ENCODE measurements at places on chromosomes 5 and 9.
A peak's percentile ranks its signal among the peaks of the same experiment; 100 is the strongest.

- DNase-seq = no peak
Observed at GRCh38 chr9:110801426-110801825, 132.8 kb downstream of the MUSK start.

GRCh38 chr9:88998911-88999310 is 7.6 kb downstream of the S1PR3 start:
- no peak for DNase-seq

DNA sequence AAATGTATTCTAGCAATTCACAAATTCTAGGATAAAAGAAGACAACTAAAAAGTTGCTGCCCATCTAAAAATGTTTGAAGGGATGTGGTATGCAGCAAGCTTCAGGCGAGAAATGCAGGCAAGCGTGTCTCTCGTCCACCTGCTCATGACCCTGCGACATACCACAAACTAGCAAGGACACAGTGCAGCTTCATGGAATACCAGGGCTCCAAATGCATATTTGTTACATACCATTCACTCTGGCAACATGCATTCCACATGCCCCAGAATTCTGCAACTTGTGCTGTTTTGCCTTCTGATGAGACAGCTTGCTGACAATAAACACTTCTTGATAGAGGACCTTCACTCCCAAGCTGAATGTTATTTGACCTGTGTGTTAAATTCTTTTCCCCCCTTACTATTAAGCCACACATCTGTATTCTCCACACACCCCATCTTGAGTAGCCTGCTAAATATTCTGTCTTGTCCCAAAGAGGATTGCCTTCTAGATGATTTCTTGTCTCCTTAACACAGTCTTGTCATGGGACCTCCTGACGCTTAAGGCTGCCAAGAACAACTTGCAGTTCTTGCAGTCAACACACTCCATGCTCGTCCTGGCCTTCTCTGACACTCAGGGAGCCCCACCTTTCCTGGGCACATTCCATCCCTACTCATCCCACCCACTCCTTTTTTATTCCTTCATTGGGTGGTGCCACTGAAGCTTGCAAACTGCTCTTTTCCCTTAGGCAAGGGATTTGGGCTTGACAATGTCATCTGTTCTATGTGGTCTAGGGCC is 340.5 kb downstream of the PIK3R1 start:
- no peak for DNase-seq

- no peak for DNase-seq
Observed at GRCh38 chr9:119810645-119811429, 441.6 kb upstream of the BRINP1 start.

DNA sequence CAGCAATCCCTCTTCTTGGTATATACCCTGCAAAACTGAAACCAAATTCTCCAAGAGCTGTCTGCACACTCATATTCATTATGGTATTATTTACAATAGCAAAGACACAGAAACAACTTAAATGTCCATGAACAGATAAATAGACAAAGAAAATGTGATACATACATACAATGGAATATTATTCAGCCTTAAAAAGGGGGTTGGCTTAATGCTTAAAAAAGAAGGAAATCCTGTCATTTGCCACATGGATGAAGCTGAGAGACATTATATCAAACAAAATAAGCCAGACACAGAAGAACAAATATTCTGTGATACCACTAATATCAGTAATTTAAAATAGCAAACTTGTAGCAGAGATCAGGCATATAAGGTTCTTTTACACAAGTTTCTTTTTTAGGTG is 46.5 kb upstream of the GAS1 start:
- DNase-seq = no peak

- no peak for DNase-seq
Observed at GRCh38 chr5:36820900-36821299, 55.7 kb upstream of the NIPBL start.

DNA sequence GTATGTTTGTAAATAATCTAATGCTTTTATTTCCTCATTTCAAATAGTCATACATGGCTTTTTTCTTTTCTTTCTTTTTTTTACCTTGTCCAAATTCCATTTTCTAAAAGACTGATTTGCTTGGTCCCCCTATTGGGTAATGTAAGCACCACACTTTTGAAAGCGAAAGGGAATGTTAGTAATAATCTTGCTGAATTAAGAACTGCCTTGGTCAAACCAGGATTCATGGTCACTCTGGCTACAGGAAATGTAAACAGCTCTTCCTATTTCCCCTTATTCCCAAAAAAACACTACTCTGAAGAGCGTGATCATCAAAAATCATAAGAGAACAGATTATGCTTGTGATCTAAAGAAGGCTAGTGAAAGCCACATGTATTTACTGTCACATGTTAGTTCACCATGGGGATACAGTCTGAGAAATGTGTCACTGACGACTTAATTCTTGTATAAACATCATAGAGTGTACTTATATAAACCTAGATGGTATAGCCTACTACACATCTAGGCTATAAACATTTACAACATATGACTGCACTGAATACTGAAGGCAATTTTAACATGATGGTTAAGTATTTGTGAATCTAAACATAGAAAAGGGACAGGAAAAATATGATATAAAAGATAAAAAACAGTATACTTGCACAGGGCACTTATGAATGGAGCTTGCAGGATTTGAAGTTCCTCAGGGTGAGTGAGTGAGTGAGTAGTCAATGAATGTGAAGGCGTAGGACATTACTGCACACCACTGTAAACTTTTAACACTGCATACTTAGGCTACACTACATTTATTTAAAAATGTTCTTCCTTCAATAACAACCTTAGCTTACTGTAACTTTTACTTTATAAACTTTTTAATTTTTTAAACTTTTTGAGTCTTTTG is 75.3 kb downstream of the HMGCR start:
- no peak for DNase-seq

- no peak for DNase-seq
Observed at GRCh38 chr9:4811824-4812223, 19.1 kb downstream of the RCL1 start.

DNA sequence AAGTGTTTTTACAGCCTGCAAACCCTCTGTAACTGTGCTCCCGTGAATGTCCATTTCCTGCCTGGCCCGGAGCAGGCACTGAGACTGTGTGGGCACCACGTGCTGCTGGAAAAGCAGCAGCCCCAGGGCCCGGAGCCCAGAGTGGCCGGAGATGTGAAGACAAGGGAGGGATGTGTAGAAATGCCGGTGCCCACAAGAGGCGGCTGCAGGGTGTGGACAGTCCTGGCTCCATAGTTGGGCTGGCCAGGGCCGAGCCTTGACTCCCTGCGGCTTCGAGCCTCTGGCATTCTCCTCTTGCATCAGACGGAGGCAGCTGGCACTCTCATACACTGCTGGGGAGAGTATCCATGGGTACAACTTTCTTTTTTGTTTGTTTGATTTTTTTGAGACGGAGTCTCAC is 13.2 kb upstream of the GFPT2 start:
- no peak for DNase-seq

- DNase-seq = no peak
Observed at GRCh38 chr9:121929893-121930875, 162.9 kb downstream of the TTLL11 start.

GRCh38 chr9:126937444-126937843 is 22.9 kb downstream of the RALGPS1 start:
- no peak for DNase-seq

DNA sequence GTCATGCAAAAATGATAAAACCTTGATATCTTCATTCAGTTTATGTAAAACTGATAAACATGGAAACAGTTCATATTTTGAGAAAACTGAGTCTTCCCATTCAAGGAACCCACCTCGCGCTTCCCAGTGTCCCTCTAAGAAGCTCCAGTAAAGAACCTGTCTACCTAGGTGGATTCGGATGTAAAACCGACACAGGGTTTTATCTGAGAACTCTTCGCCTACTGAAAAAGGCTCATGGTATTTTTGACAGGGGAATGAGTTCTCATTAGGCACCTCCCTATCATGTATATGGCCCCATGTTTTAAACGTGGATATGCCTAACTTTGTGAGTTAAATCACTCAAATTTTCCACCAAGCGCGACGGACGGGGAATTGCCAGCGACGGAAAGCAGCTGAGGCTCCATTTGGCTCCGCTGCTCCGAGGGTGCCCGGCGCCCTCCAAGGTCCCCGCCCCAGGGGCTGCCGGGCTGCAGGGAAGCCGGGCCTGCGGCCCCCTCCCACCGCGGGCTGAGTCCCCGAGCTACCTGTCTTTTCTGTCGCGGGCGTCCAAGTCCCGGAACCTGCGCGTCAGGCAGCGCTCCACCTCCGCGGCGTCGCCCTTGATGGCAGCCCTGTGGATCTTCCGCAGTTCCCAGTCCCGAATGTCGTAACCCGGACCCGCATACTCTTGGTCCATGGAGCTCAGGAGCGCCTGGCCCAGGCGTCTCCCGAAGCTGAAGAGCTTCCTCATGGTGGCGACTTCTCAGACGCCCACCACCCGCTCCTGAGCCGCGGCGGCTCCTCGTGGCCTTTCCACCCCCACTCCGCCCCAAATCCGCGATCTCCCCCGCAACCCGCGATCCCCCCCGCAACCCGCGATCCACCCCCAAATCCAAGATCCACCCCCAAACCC is 594 bp downstream of the ANKRD18A start:
- DNase-seq = peak; percentile 49

- no peak for DNase-seq
Observed at GRCh38 chr9:121486043-121486442, 13.6 kb downstream of the GGTA1 start.

DNA sequence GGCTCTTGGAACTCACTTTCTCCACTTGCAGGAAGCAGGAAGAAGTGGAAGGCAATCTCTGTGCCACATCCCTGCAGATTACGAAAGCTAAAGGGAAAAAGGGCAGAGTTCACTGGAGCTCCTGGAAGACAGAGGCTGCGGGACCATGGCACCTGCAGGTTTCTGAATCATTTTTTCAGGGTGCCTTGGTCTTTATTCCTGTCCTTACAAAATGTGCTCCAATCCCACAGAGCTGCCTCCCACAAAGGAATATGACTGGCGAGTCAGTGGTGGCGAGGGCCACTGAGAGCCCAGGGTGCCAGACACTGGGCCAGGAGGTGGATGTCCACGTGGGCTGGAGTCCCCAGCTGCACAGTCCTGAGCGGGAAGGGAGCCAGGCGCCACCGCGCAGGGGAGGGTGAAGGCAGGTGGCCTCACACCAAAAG is 183.0 kb downstream of the FANCC start:
- DNase-seq = no peak

- DNase-seq = no peak
Observed at GRCh38 chr5:148965511-148966265, 97.2 kb downstream of the SH3TC2 start.

- no peak for DNase-seq
Observed at GRCh38 chr9:109641372-109641659, 138.7 kb upstream of the PALM2AKAP2 start.

GRCh38 chr5:98031496-98031895 is 742.0 kb upstream of the RGMB start:
- DNase-seq = no peak

DNA sequence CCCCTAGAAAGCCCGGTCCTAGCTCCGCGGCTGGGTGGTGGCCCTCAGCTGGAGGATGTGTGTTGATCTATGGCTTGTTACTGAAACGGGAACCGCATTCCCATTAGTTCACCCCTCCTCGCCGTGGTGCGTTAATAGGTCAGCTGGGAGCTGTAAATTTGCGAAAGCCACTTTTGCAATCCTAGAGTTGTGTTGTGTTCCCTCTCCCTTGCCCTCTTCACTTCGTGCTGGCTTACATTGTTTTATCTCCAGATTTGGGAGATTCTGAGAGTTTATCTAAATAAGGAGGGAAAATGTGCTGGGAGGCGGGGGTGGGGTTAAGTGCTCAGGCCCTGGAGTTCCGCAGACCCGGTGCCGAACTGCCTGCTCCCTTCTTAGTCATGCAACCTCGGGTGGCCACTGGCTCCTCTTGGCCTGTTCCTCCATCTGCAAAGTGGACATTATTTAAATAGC is 62.8 kb downstream of the HMCN2 start:
- no peak for DNase-seq

DNA sequence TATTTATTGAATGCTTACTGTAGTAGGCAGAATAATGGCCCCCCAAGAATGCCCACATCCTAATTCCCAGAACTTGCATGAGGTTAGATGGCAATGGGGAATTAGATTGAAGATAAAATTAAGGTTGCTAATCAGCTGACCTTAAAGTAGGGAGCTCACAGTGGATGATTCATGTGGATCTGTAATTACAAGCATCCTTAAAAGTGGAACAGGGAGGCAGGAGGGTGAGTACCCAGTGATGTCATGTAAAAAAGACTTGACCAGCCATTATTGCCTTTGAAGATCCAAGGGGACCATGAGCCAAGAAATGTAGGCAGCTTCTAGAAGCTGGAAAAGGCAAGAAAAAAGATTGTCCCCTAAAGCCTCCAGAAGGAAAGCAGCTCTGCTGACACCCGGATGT is 71.4 kb downstream of the GABBR2 start:
- DNase-seq = no peak

GRCh38 chr9:131406563-131407436 is 12.9 kb downstream of the PRRC2B start:
- DNase-seq = no peak

- DNase-seq = no peak
Observed at GRCh38 chr5:141914199-141914743, 9.4 kb upstream of the DELE1 start.

DNA sequence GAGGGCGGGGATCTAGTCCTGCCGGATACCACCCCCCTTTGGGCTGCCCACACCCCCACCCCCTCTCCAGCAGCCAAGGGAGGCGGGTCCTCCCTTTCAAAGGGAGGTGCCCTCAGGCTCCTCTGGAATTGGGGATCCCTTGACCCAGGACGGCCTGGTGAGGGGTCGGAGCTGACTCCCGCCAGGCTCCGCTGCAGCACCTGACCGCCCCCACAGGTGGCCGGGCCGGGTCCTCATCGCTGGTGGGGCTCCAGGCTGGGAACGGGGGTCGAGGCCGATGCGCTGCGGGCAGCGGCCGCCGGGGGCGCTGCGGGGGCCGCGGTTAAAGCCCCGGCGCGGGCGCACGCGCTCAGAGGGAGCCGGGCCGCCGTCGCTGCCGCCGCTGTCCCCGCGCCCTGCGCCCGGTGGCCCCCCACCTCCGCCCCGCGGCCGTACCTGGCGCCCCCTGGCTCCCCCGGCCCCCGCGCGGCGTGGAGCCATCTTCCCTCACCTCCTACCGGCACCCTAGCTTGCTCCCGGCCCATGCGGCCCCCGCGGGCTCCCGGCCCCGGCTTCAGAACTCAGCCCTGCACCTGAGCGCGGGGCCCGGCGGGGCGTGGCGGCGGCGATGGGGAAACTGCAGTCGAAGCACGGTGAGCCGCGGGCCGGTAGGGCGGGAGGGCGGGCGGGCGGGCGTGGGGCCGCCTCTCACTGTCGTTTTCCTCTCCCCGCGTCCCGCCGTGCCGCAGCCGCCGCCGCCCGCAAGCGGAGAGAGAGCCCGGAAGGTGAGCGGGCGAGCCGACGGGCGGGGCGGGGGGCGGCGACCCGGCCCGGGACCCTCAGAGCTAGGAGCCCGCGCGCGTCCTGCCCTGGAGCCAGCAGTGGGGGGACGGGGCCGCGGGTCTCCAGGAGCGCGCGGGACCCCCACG is at the start of gene NKD2:
Gene NKD2, plus strand, starts transcription at position 352 of the 908 bp plus-strand sequence. Its CDS starts 256 bp downstream, at position 608.
- DNase-seq = no peak
